NCI-H345 (cell line): ENCODE measurements at places on chromosomes 4 and X.

- peak; percentile 27 for DNase-seq
These were observed 9.2 kb downstream of the NDUFA1 start for GRCh38 chrX:119880552-119881437.

GRCh38 chrX:142616636-142617035 is 409.1 kb upstream of the SPANXN4 start:
- DNase-seq, result no peak

DNA sequence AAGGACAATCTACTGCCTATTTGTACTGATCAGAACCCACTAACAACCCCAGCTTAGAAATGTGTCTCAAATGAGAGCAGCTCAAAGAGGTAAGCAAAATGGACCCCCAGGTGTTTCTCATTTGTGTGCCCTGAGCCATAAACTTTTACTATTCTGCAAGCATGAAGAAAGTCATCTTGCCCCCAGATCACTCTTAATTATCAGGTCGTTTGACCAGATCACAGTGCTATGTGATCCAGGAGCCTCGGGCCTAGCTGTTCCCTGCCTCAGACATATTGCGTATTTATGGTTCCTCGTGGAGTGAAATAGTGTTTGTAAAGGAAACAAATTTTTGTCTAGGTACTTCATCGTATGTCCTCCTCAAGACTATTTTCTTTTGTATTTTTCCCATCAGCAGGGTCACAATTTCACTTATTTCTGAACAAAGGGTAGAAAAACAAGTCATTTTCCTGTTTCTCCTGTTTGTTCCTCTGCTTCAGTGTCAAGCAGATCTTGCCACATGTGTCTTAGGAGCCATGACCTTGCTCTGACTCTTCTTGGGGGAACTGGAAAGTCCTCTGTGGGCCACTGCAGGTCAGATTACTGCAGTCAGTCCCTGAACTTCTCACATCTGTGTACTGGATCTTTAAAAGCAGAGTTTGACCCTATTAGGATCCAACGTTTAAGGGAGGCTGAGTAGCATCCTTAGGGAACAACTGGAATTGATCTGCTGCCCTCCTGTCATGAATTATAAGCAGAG is 194.9 kb downstream of the PALLD start:
- no peak for DNase-seq

GRCh38 chr4:20618731-20619130 is 81.5 kb upstream of the PACRGL start:
- DNase-seq, result no peak

GRCh38 chrX:70664726-70665125 is 220.1 kb downstream of the DLG3 start:
- DNase-seq, result peak; percentile 24

DNA sequence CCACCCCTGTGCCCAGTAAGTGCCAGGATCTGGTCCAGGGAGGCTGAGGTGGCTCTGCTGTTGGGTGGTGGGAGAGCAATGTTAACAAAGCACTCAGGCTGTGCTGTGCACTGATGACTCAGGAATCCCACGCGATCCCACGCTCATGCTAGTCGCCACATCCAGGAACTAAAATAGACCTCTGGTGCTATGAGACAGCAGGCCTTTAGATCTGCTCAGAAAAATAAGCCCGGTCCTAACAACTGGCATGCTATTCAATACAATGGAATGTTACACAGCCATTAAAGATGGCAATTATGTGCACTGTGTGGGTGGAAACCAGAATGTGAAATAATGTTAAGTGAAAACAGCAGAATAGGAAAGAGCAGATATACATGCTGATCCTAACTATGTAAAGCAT is 26.0 kb downstream of the ARL13A start:
- DNase-seq, result no peak

GRCh38 chrX:149073479-149073878 is 431.6 kb downstream of the IDS start:
- no peak for DNase-seq

- no peak for DNase-seq
These were observed 26.9 kb downstream of the GK2 start for GRCh38 chr4:79381161-79381560.

- DNase-seq, result no peak
These were observed 20.4 kb downstream of the PAPSS1 start for GRCh38 chr4:107699466-107700206.

DNA sequence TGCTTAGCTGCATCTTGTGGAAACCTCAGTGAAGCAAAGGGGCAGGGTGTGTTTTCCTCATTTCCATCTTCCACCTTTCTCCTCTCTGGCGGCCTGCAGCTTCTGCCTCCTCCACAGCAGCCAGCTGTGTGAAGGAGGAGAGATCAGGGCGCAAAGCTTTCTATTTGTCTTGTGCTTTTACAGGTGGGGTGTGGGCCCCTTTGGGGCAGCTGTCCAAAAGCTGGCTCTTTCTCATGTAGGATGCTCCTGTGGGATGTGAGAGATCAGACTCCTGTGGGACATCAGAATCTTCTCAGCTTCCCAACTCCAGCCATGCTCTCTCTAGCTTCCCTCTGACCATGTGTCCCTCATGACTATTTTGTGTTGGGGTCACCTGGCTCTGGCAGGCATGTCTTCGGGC is 227.1 kb downstream of the MID1 start:
- no peak for DNase-seq

- no peak for DNase-seq
These were observed 121.7 kb upstream of the ETNPPL start for GRCh38 chr4:108884596-108884995.

DNA sequence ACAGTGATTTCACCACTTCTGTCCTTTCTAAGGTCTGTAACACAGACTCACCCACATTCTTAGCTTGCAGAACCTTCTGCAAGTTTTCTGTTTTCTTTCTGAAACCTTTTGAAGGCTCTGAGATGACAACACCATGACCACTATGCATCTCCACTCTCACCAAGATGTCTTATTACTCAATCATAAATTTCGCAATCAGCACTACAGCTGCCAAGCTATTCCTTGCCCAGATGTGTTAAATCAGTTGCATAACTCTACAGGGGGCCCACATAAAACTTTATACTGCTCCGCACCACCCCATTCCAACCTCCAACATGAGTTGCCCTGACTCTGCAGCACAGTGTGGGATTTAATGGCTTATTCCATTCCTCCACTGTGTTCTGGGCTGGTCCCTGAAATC is 229.9 kb downstream of the COL25A1 start:
- DNase-seq, result no peak

- DNase-seq, result no peak
These were observed 96.5 kb upstream of the DHX15 start for GRCh38 chr4:24680746-24681448.

GRCh38 chrX:41933546-41933945 is 10.2 kb upstream of the CASK start:
- no peak for DNase-seq

- DNase-seq, result no peak
These were observed 78.2 kb downstream of the IL21 start for GRCh38 chr4:122542411-122543236.

DNA sequence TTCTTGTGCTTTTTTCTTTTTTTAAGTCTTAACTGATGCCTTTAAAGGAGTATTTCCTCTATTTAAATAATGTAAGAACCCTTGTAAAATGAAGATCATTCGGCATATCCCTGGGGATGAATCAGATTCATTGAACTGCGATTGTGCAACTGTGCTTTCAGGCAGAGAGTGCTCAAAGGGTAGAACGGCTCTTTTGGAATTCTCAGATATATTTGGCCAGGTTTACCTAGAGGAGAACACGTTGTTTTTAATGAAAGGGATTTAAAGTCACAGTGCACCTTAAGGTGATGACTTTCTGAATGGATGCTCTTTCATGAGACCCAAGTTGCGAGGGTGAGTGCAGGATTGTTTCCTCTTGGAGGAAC is 51.6 kb upstream of the ELOVL6 start:
- DNase-seq, result no peak

GRCh38 chrX:73182502-73183114 is 32.0 kb downstream of the NAP1L2 start:
- DNase-seq, result no peak

- no peak for DNase-seq
These were observed 314.7 kb upstream of the ATOH1 start for GRCh38 chr4:93513851-93514250.

DNA sequence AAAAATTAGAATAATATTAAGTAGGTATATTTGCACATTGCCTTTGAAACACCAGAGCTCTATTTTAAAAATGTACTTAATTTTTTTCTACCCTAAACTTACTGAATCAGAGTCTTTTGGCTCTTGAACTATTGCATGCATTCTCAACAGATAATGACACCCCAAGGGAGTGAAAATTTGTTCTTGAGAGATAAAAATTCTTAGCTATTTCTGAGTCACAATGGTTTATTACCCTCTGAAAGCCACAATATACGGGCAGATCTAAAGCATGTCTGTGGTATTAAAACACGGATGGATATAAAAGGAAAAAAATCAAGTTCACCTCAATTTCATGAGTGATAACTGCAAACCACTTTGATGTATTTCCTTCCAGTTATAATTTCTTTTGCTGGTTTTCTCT is 636.3 kb upstream of the FTHL17 start:
- DNase-seq, result no peak

GRCh38 chrX:67917421-67918010 is 373.7 kb downstream of the AR start:
- no peak for DNase-seq

DNA sequence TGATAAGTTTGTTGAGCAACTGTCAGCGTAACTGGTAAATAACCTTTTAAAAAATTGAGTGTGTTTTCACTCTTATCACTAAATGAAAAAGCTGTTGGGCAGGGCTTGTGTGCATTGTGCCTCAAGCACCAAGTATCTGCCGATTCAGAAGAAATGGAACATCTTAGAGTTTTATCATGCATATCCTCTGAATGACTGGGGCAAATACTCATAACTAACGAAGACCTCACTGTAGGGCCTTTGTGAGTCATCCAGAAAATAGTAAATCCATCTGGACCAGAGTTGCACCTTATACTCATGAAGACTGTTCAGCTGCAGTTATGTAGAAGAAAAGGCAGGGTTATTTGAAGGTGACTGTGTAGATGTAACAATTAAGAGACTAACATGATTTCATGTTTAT is 222.1 kb downstream of the CAMK2D start:
- no peak for DNase-seq

DNA sequence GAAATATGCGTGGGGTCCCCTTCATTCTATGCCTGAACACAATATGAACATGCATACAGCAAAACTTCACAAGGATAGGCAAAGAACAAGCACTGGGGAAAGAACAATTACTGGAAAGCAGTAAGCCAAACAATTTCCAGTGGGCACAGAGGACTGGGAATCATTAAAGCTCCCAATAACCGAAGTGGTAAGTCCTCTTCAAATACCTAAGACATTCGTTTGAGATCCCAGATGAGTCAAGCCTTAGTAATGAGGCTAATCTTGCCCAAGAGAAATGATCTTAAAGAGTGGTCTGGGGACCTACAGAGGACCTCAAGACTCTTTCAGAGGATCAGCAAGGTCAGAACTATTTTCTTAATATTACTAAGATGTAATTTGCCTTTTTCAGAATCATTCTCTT is 28.6 kb downstream of the ANAPC10 start:
- no peak for DNase-seq

DNA sequence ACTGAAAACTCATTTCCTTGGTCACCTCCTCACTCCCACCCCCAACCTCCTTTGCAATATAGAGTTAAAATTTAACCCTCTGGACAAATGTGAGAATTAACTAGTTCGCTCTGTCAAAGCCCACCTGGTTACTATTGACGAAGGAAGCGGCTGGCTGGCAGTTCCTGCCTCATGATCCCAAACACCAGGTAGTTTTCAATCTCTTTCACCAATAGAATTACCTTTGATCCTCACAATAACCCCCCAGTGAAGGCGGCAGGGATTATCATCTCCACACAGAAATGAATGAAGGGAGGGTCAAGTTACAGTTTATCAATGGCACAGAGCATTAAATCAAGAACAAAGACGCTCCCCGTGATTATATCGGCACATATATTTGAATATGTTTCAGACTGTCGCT is 65.7 kb upstream of the TTC29 start:
- no peak for DNase-seq

GRCh38 chr4:78661921-78662521 is 110.5 kb downstream of the ANXA3 start:
- DNase-seq, result peak; percentile 25

GRCh38 chrX:24494647-24495075 is 29.6 kb downstream of the PDK3 start:
- peak; percentile 78 for DNase-seq

GRCh38 chr4:67256388-67257043 is 288.8 kb downstream of the CENPC start:
- no peak for DNase-seq

- DNase-seq, result no peak
These were observed 23.5 kb downstream of the AWAT2 start for GRCh38 chrX:70026112-70026850.

GRCh38 chr4:134735901-134736300 is 534.3 kb upstream of the PABPC4L start:
- DNase-seq, result no peak

DNA sequence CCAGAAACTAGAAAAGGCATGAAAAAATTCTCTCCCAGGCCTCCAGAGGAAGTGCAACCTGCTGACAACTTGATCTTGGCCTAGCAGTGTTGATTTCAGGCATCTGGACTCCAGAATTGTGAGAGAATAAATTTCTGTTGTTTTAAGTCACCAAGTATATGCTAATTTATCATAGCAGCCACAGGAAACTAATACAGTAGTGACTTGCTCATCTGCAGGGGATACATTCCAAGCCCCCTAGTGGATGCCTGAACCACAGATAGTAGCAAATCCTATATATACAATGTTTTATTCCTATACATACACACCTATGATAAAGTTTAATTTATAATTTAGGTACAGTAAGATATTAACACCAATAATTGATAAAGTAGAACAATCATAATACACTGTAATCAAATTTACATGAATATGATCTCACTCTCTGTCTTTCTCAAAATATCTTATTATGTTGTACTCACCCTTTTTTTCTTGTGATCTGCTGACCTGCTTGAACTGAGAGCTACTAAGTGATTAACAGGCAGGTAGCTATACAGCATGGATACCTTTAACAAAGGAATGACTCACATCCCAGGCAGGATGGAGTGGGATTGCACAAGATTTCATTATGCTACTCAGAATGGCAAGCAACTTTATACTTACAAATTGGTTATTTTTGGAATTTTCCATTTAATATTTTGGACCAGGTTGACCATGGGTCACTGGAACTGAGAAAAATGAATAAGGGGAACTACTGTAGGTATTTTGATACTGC is 501.1 kb downstream of the KCNIP4 start:
- no peak for DNase-seq

DNA sequence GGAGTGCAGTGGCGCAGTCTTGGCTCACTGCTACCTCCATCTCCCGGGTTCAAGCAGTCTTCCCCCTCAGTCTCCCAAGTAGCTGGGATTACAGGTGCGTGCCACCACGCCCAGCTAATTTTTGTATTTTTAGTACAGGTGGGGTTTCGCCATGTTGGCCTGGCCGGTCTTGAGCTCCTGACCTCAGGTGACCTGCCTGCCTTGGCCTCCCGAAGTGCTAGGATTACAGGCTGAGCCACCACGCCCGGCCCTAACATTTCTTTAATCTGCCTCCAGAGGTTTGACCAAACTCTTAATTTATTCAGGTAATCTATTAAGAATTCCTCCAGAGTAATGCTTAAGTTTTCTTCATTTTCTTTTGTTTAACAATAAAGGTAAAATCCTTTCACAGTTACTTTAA is 171.0 kb downstream of the RAPGEF2 start:
- DNase-seq, result no peak
